ENCODE measurements at places on chromosomes 1 and 21.
A peak's percentile ranks its signal among the peaks of the same experiment; 100 is the strongest.

DNA sequence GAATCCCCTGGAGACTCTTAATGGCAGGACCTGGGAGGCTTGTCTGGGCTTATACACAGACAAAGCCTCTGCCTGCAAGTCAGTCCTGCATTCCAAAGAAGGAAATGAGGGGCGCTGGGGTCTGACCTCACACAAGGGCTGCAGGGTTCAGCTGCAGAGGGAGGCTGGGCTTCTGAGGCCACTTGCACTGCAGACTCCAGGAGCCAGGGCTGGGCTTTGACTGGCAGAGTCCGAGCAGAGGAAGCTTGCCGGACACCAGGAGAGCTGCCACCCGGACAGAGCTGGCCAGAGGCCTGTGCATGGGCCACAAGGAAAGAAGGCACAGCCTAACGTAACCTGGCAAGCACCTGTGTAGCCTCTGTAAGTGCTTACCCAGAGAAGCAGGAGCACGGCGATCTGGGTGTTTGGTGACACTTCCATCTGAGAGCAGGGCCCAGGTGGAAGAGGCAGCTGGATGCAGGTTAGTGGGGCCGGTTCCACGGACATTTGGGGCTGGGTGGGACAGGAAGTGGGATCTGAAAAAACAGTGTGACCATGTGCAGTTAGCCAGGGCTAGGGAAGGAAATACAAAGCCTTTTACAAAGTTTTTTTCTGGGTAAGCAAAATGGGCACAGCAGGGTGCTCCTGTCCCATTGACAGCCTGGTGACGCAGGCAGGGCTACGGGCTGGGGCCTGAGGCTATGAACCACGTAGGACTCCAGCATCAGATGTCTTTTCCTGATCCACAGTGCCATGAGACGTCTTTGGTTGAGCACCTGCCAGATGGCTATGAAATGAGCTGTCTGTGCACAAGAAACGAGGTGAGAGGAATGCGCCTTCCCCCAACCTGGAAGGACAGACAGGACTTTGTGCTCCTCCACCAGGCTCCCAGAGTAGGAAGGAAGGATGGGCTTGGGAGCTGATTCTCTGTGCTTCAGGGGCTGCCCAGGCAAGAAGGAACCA, 37.3 kb upstream of the LBR start:
- DNase-seq, result no peak

DNA sequence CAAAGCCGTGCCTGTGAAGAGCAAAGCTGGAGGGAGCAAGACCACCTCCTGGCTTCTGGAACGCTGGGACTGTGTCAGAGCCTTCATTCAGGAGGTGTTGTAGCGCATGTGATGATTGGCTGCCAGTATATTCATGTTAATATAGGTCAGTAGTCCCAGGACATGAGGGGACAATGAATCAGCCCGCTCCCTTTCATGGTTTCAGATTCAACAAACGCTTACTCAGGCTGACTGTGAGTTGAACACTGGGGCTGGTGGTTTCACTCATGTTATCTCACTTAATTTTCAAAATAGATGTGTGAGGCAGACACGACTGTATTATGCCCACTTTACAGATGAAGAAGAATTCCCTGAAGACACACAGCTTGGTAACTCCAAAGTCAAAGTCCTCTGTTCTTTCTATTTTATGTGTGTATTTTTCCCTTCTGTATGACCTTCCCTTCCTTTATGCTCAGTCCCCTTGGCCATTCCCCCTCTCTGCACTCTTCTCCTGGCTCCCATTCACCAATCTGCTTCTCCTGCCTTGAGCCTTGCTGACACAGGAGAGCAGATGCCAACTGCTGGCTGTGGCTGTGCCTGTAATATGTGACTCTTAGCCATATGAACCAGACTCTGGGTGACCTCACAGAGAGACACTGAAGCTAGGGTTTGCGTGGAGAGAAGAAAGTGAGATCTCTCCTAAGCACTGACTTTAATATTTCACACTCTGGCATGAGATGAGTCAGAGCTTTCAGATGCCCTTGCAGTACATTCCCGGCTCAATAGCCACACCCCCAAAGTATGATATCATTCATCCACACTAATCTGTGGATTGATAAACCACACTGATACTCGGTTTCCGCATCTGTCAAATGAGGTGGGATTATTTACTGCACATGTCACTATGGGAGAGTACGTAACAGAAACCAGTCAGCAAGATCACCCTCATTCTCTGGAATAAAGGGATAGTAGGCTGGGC, 31.4 kb upstream of the KIRREL1 start:
- no peak for DNase-seq

DNA sequence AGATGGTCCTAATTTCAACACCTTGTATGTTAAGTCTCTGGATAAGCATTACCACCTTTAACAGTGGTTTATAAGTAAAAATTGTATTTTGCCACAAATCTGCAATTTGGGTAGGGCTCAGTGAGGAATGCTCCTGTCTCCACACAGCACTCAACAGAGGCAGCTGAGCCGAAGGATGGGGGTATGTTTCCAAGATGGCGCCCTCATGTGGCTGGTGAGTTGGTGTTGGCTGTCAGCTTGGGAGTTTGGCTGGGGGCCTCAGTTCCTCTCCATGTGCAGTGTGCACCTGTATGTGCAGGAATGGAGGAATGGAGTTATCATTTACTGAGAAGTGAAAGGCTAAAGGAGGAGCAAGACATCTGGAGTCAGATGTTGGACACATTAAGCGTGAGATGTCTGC, 136.8 kb downstream of the GABPA start:
- DNase-seq, result no peak

DNA sequence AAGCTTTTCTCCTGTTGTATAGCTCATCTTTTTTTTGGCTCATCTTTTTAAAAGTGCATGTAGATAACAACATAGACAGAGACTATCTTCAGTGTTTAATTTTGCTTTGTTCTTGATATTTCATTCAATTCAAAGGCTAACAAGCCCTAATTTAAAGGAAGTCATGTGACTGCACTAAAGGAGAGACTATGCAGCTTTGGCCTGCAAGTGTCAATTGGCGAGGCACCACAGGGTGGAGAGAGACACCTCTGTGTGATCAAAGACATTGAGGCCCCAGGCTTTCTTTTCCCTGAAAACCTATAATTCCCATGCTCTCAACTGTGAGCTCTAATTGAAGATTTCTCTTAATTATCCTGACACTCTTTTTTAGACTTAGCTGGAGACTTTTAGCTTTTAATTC, 53.6 kb downstream of the CHODL start:
- DNase-seq, result no peak

DNA sequence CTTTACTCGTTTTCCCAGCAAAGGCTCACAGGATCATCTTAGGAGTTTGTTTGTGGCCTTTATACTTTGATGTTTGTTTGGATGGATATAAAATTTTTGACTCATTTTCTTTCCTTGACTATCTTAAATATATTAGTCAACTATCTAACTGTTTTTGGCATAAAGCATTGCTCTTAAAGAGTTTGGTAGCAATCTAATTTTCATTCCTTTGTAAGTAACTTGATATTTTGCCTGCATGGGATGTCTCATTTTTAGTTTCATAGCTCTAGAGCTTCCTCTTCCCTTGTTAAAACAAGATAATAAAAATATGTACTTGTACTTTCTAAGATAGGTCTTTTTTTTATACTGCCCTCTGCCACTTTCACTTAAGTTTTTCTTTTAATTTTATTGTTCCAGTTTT, 161.9 kb downstream of the MAGI3 start:
- no peak for DNase-seq

DNA sequence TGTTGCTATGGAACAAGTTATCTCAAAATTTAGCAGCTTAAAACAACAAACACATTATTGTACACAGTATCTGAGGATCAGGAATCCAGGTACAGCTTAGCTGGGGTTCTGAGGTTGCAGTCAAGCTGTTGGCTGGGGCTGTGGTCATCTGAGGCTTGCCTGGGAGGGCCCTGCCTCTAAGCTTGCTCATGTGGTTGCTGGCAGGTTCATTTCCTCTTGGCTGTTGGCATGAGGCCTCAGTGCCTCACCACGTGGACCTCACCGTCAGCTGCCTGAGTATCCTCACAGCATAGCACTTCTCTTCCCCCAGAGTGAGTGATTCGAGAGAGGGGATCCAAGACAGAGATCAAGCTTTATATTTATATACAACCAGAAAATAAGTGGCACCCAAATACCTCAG, 18.6 kb downstream of the NTPCR start:
- no peak for DNase-seq

- DNase-seq, result no peak
These were observed 2.6 kb downstream of the ZBTB48 start for GRCh38 chr1:6582370-6582769.

DNA sequence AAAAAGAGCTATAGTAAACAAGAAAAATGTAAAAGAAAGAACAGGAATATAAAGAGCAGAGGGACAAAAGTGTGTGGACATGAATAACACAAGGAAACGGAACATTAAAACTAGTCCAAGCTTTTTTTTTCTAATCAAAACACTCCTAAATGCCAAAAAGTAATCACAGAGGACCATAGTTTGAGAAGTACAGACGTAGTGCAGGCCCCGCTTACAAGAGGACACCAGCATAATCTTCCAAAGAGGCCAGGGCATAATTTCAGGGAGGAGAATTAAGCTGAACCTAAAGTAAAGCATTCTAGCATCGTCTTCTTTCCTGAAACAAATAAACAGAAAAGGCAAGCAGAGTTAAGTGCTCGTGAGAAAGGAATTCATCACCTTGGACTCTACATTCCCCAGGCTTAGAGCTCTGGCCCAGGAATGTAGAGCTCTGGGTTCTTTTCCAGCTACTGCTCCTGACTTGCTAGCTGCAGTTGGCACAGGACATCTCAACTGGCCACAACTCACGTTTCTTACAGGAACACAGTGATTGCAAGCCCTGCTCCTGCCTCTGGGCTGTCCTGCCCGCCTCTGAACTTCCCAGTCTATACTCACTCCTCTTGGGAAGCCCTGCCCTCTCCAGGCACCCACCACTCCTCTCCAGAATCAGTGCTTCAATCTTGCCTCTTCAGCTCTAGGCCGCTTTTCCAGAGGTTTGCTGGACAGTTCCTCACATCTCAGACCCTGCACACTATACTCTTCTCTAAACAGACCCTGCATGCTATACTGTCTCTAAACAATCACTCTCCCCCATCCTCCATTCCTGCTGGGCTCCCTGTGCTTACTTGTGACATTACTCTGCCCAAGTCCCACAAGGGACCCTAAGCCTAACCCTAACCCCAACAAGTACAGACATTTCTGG, 9.8 kb downstream of the RGS8 start:
- no peak for DNase-seq

DNA sequence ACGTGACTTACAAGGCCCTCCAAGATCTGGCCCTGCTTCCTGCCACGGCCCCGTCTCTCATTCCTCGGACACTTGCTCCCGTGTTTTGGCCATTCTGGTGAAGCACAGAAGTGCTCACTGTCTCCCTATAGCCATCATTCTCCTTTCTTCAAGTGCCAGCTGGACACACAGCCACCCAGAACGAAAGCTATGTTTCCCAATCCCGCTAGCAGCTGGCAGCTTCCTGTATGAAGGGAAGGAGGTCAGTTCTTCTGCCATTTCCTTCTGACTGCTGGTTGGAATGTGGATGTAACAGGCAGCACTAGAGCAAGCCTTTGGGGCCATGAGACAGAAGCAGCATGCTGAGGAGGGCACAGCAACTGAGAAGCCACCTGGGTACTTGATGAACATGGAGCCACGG, 82.8 kb downstream of the TGFBR3 start:
- no peak for DNase-seq

GRCh38 chr1:9726406-9726805, 74.9 kb downstream of the PIK3CD start:
- DNase-seq, result no peak

- DNase-seq, result no peak
These were observed 73.2 kb downstream of the OBSCN start for GRCh38 chr1:228280961-228281591.

DNA sequence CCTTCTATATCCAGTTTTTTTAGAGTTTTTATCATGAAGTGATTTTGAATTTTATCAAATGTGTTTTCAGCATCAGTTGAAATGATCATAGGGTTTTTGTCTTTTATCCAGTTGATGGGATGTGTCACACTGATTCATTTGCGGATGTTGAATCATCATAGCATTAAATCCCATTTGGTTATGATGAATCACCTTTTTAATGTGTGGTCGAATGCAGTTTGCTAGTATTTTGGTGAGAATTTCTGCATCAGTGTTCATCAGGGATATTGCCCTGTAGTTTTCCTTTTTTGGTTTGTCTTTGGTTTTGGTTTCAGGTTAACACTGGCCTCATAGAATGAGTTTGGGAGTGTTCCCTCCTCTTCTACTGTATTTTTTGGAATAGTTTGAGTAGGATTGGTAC, 80.3 kb downstream of the DIRAS3 start:
- DNase-seq, result no peak

- DNase-seq, result no peak
These were observed 34.0 kb downstream of the ATP5PF start for GRCh38 chr21:25700741-25701140.

GRCh38 chr1:226549937-226550671, 1.5 kb downstream of the STUM start:
- DNase-seq, result peak; percentile 2

- no peak for DNase-seq
These were observed 10.8 kb downstream of the FTCD start for GRCh38 chr21:46144464-46145070.

- DNase-seq, result no peak
These were observed 338.1 kb upstream of the SNX7 start for GRCh38 chr1:98323388-98323787.

DNA sequence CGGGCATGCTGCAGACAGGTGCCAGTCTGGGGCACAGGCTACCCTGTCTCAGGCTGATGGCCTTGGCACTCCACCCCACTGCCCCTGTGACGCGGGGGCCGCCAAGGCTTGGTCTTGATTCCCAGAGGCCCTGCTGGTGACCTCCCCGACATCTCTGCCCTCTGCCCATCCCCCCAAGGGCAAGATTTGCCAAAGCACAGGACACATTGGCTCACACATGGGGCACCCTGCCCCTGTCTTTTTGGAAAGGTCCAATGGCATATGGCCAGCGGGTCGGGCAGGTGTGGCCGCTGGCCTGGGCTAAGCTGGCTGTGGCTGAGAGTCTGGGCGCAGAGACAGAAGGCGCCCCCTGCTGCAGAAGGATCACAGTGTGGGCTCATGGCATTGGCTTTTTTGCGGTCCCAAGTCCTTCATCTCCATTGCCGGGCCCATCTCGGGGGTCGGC, 4.6 kb downstream of the MIB2 start:
- no peak for DNase-seq

DNA sequence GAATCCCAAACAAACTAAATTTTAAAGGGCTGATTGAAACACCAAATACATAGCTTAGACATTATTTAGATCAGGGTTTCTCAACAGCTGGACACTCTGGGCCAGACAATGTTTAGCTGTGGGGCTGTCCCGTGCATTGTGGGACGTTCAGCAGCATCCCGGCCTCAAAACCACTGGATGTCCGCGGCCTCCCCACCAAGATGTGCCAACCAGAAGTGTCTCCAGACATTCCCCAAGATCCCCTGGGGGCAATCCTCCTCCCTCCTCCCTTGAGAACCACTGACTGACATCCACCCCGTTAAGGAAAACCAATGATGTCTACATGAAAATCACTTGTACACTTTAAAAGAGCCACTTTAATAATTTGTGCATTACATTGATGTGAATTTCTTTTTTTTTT, 38.4 kb downstream of the CLSTN1 start:
- DNase-seq, result no peak

Data from activated T-cell treated with anti-CD3 and anti-CD28 coated beads for 24 hours (primary cell).